NCI-H2029 (cell line): ENCODE measurements at places on chromosomes 3 and 15.

DNA sequence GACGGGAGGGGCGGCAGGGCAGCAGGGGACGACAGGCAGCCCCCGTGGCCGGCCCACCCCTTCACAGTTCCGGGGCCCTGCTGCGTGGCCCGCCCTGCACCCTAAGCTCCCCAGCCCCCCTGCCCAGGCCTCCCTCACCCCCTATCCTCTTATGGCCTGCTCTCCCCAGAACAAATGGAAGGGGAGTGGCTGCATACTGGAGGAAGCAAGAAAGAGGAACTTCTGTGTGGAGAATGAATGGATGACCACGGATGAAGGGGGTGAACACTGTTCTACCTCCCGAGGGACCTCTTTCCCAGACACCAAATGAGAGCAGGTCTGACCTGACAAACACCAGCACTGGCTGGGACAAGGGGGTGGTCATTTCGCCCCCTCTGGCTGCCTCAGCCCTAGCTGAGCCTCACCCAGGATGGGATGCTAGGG, 25.0 kb downstream of the SEC61A1 start:
- DNase-seq = no peak

- DNase-seq = no peak
These were observed 13.1 kb upstream of the NAALADL2 start for GRCh38 chr3:174846055-174846454.

DNA sequence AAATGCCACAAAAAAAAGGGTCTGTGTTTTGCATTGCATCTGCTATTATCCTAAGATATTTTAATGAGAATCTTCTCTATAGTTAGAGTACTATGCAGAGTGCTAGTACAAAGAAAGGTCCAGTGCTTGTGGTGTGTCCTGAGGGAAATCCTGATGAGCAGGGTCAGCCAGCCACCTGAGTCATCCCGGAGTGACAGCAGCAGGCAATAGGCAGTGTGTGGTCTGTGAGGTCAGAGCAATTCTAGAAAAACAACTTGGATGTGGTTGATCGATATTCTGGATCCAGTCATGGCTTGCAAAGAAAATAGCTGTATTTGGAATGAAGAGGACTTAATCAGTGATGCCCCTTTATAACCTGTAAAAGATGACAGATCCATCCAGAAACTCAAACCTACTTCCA, 119.2 kb downstream of the CTNNB1 start:
- no peak for DNase-seq

- DNase-seq = no peak
These were observed 112.2 kb upstream of the FLNB start for GRCh38 chr3:57896031-57896430.

GRCh38 chr3:73511571-73512525, 112.9 kb downstream of the PDZRN3 start:
- DNase-seq = no peak

GRCh38 chr15:51403072-51403878, 61.8 kb downstream of the GLDN start:
- DNase-seq = no peak

DNA sequence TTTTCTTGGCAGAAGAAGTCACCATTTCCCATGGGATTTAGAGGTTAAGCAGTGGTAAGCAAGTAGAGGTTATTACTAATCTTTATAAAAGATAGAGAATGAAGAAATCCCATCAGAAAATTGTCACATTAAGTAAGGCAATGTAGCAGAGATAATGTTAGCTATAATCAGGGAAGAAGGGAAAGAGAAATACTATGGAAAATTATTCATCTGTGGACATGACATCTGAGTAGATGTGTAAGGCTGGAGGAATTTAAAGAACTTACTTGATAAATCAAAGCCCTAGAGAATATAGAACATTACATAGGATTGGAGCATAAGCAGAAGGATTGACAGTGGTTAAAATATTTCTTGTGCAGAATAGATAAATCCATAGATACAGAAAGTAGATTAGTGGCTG, 553.1 kb upstream of the CBLB start:
- DNase-seq = no peak

DNA sequence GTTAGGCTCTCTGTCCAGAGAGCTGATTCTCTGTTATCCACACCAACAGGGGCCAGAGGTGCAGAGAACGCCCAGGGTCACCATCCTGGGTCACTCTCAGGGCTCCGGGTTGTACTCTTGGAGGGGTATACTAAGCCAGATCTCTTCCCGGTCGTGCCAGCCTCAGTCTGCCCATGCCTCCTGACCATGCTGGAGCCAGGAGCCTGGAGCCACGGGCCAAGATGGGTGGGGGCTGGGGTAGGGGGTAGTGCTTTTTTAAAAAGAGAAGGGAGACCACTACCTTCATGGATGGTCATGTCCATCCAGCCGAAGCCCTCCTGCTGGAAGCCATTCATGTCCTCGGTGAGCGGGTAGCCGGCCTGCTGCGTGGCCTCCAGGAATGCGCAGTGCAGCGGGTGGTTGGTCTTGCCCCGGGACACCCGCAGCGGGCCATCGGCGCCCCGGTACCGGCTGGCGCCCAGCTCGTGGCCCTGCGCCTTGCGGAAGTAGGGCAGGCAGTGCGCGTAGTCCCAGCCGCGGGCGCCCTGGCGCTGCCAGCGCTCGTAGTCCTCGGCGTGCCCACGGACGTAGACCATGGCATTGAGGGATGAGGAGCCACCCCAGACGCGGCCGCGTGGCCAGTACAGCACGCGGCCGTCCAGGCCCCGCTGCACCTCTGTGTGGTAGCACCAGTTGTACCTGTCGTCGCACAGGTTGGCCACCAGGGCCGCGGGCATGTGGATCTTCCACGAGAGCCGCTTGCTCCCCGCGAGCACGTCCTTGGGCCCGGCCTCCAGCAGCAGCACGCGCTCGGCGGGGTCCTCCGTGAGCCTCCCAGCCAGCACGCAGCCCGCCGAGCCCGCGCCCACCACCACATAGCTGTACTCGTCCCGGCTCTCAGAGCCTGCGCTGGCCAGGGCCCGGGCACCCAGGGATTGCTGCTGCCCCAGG, 22.9 kb downstream of the CHDH start:
- DNase-seq = no peak

- DNase-seq = no peak
These were observed 4.8 kb downstream of the MAP1A start for GRCh38 chr15:43522247-43522646.

- DNase-seq = no peak
These were observed 3.4 kb downstream of the FLNB start for GRCh38 chr3:58011580-58011979.

DNA sequence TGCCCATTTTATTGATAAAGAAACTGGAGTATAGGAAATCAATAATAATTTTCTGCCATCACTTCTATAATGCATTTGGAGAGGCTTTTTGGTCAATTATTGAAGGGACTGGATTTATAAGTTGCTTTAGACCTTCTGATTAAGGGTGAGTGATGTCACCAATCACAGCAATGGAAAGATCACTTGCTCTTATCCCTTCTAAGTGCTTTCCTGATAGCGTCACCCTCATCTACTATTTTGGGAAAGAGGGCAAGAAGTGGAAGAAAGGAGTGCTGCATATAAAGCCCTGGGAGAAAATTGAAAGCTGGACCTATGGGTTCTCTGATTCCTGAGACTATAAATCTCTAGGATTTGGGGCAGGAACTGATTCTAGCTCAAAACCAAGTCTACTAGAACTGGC, 771.3 kb downstream of the AGBL1 start:
- no peak for DNase-seq

GRCh38 chr3:58270485-58270884, 32.9 kb downstream of the ABHD6 start:
- DNase-seq = no peak

DNA sequence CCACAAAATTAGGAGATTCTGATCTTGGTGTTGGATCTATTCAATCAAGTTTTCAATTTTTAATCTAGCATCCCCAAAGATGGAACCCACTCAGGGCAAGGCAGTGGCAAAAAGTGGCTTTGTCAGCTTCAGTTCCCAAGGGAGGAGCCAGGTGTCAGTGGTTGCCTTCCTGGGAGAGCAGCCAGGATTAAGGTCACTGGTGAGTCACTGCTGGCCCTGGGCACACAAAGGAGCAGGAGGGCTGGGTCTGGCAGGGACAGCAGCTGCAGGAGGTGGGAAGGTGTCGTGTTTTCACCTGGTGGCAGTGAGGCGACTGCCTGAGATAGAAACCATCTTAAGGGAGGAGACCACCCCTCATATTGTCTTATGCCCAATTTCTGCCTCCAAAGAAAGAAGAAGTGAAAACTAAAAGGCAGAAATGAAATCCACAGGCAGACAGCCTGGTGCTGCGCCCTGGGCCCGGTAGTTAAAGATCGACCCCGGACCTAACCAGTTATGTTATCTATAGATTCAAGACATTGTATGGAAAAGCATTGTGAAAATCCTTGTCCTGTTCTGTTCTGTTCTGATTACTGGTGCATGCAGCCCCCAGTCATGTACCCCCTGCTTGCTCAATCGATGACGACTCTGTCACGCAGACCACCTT, 5.9 kb upstream of the KLHL25 start:
- DNase-seq = peak; percentile 82

- no peak for DNase-seq
These were observed 382.7 kb downstream of the GBE1 start for GRCh38 chr3:81378552-81379293.

- no peak for DNase-seq
These were observed 123.0 kb upstream of the SPRED1 start for GRCh38 chr15:38129531-38130204.

GRCh38 chr3:156429125-156429524, 125.8 kb downstream of the SSR3 start:
- DNase-seq = no peak

GRCh38 chr3:179703816-179704215, 51.0 kb downstream of the USP13 start:
- no peak for DNase-seq

DNA sequence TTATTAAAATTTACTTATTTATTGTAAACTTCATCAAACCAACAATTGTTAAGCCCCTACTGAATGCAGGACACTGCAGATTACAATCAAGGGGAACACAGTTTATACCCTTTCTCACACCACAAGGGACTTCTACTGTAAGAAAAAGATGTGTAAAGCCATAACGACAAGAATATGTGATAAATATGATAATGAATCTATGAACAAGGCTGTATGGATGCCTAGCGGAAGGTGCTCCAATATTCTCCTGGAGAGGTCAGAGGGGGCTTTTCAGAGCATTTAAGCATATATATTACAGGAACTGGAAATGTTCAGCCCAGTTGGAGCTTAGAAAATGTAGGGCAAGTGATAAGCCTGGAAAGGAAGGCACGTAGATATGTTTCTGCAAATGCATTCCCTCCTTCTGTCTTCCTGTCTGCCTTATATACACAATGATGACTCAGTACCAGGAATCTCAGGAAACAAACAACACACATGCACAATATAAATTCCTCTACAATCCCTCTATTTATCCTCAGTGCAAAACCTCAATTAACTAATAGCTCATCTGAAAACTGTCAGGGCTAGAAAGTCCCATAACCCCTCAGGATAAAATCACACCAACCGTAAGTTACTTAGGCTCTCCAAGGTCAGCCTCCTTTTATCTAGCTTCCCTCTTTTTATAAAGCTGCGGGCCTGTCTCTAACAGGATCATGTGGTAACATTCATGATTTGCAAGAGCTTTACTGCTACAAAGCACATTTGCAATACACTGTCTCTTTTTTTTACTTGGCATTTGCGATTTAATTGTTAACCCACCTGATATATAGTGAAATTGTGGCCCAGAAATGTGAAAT, 393.1 kb downstream of the LPP start:
- DNase-seq = no peak

DNA sequence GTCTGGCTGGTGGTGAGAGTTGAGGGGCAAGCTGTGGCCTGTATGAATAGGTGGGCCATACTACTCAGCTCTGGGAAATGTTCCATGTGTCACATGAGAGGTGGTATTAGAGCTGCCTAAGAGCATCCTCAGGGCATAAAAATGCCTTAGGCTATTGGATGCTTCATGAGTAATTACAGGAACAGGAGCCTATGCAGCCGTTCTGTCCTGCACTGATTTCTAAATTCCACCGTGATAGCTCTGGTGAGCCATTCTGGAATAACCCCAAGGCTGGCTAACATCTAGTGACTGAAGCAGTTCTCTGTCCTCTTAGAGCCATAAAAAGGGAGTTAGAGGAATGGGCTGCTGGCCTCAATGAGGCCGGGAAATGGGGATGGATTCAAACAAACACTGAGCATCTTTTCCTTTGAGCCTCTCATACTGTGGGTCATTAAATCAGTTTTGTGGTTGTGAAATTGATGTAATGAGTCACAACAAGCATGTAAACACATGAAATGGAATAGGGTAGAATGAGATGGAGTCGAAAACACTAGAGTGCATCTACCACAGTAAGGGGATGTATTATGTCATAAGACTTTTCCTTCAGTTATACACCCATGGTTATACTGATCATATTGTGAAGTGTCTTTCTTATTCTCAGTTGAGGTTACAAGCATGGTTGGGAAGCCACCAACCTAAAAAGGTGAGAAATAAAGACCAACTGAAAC, 41.0 kb downstream of the DGKG start:
- DNase-seq = no peak

GRCh38 chr3:183443395-183444385, 15.3 kb upstream of the MCF2L2 start:
- no peak for DNase-seq

GRCh38 chr3:161163297-161163696, 57.8 kb upstream of the NMD3 start:
- DNase-seq = no peak

- DNase-seq = no peak
These were observed 357.1 kb downstream of the ZPLD1 start for GRCh38 chr3:102791641-102792589.
